Mucosa of gallbladder (tissue), 1 donor: ENCODE measurements at places on chromosomes 4 and X. TPM values are rescaled to one million over a fixed set of nuclear protein-coding genes. Genes with fewer than 3 reads are reported as not detected.

Gene CHRNA9
- total RNA-seq = not detected

Gene PDZD4
- total RNA-seq = 15.1 TPM

Gene F8A2
- total RNA-seq = not detected

Gene GRK4
- total RNA-seq = 7.3 TPM

Gene MAGEA10
- not detected for total RNA-seq

Gene F11
- 23.9 TPM for total RNA-seq

Gene RIPPLY1
- total RNA-seq = not detected

Gene UTP3
- 17.1 TPM for total RNA-seq

Gene ANK2
- total RNA-seq = 13.7 TPM

Gene LPAR4
- total RNA-seq = 0.20 TPM
